ENCODE measurements at places on chromosomes 11 and 22.

DNA sequence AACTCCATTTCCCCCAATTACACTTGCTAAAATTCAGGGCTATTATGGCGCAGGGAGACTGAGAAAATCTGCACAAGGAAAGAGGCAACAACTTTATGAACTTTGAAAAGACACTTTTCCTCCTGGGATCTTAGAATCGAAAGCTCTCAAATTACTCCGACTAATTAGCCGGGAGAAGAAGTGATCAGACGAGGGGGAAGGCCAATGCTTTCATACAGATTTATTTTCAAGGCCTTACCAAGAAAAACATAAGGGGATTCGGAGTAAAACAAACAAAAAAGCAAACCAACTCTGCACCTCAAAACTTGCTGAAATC lies 1.6 kb downstream of the PAX6 start:
- no peak for DNase-seq

GRCh38 chr22:16949561-16949960 lies 58.5 kb downstream of the GAB4 start:
- DNase-seq: no peak

DNA sequence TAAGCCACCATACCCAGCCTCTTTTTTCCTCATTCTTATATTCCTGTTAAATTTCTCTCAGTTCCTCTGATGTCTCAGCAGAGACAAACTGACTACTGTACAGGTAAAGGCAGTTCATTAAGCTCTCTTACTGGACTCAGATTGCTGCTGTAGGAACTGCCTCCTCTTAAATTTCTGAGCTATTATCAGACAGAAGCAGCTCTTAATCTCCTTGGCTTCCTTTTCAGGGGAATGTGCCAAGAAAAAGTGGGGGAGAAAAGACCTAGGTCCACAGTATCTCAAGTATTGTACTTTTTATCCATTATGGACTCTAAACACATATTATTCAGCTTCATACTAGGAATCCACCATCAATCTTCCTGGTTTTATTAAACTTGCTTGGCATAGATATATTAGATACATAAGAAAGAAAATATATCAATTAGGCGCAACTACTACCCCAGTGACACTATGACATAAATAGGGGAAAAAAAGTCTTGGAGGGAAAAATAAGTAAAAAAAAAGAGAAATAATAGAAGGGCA lies 26.1 kb downstream of the MRTFA start:
- no peak for DNase-seq

GRCh38 chr11:59730896-59731565 lies 17.4 kb upstream of the OR10V1 start:
- no peak for DNase-seq

DNA sequence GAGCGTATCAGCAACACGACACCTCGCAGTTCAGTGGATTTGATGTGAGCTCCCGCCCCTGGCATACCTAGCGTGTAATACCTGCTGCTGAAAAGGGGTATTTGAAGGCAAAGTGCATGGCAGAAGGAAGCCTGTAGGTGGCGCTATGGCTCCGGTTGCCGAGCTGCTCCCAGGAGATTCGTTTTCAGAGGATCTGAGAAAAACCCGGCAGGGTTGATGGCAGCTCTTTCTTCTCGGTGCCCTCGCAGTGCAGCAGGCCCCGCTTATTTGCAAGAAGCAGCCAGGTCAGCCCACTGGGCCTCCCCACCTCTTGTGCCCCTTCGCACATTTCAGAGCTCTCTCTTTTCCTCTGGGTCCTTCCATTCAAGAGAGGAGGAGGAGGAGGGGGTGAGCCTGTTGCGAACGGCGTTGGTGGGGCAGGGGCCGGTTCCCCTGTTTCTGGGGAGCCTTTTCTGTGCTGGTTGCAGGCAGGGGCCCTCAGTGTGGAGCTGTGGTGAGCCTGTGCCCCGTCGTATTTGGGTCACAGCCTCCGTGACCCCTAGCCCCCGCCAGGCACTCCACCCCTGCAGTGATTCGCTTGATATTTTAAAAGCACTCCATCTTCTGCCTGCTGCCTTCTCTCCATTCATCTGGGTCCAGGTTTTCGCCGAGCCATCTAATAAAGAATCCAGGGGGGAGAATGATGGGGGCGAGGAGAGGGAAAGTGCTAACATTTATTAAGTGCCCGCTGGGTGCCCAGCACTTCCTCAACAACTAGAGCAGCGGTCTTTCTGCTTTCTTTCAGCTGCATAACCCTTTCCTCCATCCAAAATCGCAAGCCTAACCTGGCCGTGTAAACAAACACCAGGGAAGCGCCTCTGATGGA lies 85.3 kb upstream of the SYT13 start:
- peak; percentile 52 for DNase-seq

DNA sequence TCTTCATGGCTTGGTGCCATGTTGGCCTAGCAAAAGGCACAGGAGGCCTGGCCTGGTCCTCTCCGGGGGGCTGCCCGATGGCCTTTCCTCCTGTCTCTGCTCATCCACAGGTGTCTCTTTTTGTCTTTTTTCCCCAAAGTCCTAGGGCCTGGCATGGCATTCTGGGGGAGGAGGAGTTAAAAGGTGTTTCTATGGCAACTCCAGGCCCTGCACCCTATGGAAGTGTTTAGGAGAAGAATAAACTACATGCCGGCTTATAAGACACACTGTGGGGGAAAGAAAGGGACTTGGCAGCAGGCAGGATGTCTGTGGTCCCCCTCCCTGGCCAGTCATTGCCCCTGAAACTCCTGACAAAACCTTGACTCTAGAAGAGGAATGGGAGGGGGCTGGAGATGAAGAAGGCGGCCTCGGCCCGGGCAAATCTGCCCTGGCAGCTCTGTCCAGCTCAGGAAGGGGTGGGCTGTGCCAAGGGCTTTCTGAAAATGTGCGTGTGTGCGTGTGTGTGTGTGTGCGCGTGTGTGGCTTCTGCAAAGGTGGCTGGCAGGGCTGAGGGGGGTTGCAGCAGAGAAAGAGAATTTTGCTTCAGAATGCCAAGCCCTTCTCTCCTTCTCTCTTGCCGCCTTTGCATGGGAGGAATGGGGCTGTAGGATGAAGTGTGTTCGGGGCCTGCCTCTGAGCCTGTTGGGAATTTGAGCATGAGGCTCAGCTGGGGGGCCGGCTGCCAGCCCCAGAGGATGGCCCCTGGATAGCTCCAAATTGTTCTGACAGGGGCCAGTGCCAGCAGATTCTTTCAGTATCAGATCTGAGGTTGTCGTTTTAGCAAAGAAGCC lies 3.2 kb downstream of the TIMP3 start:
- DNase-seq: no peak

- no peak for DNase-seq
Measured at GRCh38 chr11:82577246-82577645, 156.4 kb downstream of the FAM181B start.

GRCh38 chr22:23190526-23190925 lies 10.2 kb downstream of the BCR start:
- DNase-seq: no peak

DNA sequence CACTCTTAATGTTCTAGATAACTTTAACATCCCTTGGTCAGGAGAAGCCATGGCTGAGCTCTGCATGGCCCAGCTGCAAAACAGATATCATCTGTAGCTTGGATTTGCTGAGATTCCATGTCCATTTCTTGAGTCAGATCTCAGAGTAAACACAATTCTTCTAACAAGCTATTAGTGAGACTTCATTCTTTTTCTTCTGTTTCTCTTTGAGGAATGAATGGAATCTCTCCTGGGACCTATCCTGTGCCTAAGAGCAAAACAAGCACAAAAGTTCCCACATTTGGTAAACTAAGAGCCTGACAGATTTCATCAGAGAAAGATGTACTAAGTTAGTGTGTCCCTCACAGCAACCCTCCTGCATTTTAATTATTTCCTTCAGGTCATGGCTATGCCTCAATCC lies 142.8 kb downstream of the MAML2 start:
- DNase-seq: no peak

GRCh38 chr11:123362941-123363340 lies 67.1 kb upstream of the GRAMD1B start:
- DNase-seq: peak; percentile 34

DNA sequence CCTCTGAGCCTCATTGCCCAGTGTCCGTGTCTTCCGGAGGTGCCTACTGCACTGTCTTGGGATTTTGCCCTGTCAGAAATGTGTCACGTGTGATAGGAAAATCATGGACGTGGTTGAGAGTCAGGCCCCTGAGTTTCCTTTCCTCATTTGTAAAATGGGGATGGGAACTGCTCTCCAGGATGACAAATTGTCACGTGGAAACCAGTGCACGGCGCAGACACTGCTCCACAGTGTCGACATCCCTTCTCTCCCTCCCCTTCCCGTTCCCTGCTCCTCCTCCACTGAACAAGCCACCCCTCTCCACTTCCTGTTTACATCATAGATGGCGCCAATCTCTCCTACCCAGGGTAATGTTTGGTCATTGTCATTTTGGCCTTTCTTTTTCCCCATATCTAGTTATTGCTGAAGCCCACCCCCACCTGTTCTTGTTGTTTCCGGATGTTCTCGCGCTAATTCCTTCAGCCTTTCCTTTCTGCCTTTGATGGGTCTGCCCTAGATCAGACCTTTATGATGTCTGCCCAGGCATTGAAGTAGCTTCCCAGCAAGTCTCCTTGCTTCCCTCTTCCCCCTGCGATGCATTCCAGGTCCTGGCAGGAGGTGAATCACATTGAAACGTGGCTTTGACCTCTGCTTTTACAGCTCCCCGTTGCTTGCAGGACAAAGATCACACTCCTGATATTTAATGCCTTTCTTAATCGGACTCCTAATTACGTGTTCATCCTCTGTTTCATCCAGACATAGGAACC lies 91.8 kb downstream of the TBC1D22A start:
- DNase-seq: peak; percentile 99

GRCh38 chr11:104573441-104573990 lies 324.7 kb downstream of the CASP12 start:
- no peak for DNase-seq

GRCh38 chr11:120168960-120169681 lies 31.2 kb upstream of the TRIM29 start:
- peak; percentile 33 for DNase-seq

DNA sequence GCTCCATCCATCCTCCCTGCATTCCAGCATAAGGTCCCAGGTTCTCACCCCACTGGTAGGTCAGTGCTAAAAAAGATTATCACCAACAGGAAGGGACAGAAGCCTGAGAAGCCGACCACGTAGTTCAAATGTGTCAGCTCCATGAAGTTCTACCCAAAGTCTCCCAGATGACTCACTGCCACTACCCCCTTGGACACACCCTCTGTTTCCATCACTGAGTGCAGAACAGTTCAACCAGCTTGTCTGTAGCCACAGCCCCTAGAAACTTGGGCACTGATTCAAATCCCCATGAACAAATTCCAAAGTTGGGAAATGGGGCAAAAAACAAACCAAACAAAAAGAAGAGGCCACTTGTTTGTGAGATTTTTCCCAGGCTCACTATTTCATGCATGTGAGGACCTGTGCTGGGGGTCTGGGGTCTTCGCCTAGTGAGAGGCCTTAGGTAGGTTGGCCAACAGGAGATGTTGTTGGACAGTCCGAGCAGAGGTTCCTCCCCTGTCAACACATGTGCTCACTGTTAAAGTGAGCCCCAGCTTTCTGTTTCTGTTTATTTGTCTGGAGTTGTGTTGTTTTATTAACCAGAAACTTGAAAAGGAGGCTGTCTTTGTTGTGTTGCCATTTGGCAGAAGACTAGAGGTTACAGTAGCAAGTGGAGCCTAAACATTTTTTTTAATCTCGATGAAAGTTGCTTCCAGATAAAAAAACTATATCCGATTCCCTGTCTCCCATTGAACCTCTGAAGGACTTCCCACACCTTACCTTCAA lies 24.2 kb upstream of the FLI1 start:
- peak; percentile 56 for DNase-seq
